H9 (cell line): ENCODE measurements at places on chromosomes 5 and 9.

DNA sequence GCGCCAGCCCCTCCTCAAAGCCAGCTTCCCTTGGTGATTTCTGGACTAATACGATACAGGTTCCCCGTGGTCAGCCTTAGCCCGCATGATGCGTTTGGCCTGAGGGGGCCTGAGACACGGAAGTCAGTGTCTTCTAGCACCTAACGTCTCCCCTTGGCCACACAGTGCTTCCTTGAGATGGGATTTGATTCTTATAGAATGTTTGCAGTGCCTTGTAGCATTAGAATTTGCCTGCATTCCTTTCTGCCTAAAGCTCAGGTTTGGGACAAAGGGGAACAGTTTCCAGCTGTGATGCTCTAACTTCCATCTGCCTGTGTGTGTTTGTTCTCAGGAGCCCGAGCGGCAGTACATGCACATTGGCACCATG, 34.4 kb downstream of the CFAP90 start:
- no peaks in the 10 kb centered on the region for H3K27me3 ChIP-seq
- no peak for DNase-seq
- H3K27ac ChIP-seq = no peak overlapping the region
- H3K4me1 ChIP-seq = 0 out of 2 replicates have a peak, but pooled peaks cover 2% of the 10 kb centered on the region
- no peak overlapping the region for H3K4me3 ChIP-seq

DNA sequence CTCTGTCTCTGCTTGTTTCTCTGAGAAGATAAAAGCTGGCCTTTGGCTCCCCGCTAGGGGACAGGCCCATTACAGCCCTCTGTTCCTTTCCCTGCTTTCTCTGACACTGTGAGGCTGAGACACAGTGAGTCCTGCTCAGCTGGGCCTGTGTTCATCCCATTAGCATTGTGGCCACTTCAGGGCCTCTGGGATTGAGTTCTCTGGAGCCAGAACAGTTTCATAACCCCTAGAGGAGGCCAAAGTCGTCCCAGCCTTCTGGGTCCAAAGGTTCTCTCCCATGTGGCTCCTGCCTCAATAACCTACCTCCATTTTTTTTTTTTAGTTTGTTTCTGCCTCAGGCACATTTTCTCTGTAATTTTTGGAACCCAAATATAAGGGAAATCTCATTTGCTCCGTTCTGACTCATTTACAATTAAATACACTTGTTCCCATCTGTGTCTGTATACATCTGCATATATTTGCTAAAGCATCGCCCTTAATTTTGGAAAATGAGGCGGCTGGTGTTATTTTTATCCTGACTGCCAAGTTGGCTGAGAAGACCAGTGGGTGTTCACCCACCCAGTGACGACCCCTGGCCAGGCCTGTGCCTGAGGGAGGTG, 27.3 kb upstream of the CTNNA1 start:
- no peak overlapping the region for H3K27ac ChIP-seq
- H3K4me1 ChIP-seq = peaks cover 13% of the 10 kb centered on the region; the same call in 1 of the 2 replicates
- no peak overlapping the region for H3K4me3 ChIP-seq
- H3K27me3 ChIP-seq = no peaks in the 10 kb centered on the region
- DNase-seq = no peak
- no peaks in the 10 kb centered on the region for H3K36me3 ChIP-seq

DNA sequence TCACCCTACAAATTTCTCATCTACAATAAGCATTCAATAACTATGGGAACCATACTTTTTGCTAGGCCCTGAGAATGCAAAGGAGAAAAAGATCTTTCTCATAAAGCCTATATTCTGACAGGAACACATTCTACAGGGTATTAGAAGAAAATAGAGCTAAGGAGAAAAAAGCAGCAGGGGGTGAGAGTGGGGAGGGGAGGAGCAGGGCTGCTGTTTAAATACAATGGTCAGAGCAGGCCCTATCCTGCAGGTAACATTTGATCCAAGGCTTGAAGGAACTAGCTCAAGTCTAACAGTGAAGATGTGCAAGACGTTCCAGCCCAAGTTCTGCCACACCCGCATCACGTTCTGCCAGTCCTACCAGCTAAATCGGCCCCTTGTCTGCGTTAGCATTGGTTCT, 89.7 kb downstream of the ELAVL2 start:
- H3K27me3 ChIP-seq = no peaks in the 10 kb centered on the region
- no peak overlapping the region for H3K27ac ChIP-seq
- H3K4me3 ChIP-seq = peak overlapping the region; percentile 1; the same call in 2 of the 3 replicates
- peaks cover 39% of the 10 kb centered on the region for H3K4me1 ChIP-seq

GRCh38 chr5:155726267-155726666, 600.7 kb upstream of the SGCD start:
- no peaks in the 10 kb centered on the region for H3K4me1 ChIP-seq
- peaks cover 37% of the 10 kb centered on the region for H3K27me3 ChIP-seq
- H3K4me3 ChIP-seq = no peak overlapping the region
- no peaks in the 10 kb centered on the region for H3K36me3 ChIP-seq
- H3K27ac ChIP-seq = no peak overlapping the region

GRCh38 chr5:134545070-134545868, 19.8 kb downstream of the JADE2 start:
- H3K4me3 ChIP-seq = no peak overlapping the region
- peaks cover 4% of the 10 kb centered on the region; the same call in 1 of the 2 replicates for H3K4me1 ChIP-seq

- H3K36me3 ChIP-seq = no peaks in the 10 kb centered on the region; the same call in 2 of the 3 replicates
- no peak overlapping the region for H3K27ac ChIP-seq
- H3K4me3 ChIP-seq = no peak overlapping the region
- DNase-seq = no peak
Measured at GRCh38 chr9:104798209-104798995, 34.5 kb downstream of the NIPSNAP3B start.
